ENCODE measurements at places on chromosomes 3 and 15.

DNA sequence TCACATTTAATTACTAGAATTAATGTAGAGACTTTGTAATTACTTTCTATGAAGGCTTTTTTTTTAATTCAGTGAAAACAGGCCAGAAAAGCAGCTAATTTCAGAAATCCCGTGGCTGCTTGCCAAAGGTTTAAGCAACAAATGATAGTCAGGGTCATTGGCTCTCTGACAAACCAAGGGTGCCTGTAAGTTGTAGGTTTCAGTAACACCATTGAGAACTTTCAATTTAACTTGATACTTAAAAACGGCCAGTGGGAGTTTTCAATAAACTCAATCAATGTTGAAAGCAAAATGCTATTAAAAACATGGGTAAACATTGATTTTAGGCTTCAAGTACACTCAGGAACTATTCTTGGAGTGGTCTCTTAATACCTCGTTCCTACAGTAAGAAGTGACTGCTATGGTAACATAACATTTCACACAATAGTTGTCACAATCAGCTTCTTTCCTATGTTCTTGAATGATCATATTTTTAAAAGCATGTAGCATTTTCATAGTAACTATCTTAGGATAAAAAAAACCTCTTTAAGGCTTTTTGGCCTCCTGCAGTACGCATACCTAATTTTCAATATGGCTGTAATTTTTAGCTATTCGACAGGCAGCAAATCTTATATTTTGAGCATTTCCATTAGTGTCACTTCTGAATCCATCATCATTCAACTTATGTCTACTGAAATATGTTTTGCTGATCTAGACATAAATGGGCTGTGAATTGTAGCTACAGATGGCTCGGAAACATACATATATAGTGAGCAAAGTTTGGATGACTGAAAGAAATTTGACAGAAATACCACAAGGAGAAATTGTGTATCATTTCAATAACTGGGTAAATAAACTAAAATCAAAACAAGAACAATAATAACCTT is 592.1 kb upstream of the GBE1 start:
- DNase-seq, result no peak

GRCh38 chr15:85711580-85712192 is 83.0 kb downstream of the KLHL25 start:
- DNase-seq, result peak; percentile 43

GRCh38 chr3:195210266-195210973 is 60.5 kb downstream of the XXYLT1 start:
- no peak for DNase-seq

DNA sequence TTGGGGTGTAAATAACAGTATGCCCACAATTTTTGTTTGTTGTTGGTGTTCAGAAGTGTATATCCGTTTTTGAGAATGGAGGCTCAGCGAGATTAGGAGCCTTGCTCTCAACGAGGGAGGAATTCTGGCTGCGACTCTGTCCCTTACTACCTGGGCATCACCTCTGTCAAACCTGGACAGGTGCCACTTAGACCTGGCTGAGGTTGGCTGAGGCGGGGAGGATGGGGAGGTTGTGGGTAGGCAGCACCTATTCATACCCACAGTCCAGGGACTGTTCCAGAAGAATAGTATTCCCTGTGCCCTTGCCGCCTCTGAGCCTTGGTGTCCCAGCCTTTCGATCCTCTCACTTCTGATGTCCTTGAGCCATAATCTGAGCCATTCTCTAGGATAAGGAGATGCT is 99.9 kb downstream of the LINGO1 start:
- no peak for DNase-seq

- DNase-seq, result no peak
Observed at GRCh38 chr15:99983171-99983885, 250.1 kb upstream of the LYSMD4 start.

DNA sequence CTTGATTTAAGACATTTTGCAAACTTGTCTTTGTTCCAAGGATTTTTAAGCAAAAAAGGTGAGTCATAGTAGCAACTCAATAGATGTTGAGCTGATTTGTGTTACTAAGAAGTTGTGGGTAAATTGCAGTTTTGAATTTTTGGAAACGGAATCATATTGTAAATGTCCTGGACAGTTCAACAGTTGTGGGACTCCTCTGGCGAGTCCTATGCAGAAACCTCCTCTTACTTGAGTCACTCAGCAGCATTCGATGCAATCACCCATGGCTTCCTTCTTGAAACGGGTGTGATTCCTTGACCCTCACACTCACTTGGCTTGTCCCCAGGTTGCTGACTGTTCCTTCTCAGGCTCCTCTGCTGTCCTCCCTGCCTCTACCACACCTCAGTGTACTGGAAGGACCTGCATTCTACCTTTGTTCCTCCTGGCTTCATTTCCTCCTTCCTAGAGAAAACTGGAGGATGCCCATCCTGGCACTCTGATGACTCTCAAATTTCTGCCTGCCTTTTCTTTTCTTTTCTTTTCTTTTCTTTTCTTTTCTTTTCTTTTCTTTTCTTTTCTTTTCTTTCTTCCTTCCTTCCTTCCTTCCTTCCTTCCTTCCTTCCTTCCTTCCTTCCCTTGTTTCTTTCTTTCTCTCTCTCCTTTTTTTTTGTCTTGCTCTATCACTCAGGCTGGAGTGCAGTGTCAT is 52.8 kb upstream of the DGKG start:
- no peak for DNase-seq

DNA sequence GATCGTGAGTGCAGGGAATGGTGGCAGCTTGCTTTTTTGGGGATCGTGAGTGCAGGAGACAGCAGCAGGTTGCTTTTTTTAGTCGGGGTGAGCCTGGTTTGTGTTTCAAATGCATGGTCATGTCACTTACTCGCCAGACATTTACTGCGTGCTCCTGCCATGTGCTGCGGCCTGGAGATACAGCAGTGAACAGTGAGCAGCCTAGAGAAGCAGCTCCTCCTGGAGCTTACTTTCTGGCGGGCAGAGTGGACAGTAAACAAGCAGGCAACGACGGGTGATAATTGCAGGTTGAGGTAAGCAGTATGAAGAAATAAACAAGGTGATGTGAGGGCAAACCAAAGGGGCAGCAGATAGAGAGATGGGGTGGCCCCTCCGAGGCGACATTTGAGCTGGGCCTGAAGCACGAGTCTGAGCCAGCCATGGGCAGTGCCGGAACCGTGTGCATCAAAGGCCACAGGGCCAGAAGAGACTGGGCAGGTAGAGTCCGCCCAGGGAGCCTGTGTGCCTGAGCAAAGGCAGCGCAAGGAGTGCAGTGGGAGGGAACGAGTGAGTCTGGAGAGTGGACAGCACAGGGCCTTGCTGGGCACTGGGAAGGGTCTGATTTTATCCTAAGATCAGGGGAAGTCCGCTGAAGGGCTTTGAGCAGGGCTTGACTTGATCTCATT is 57.3 kb upstream of the RASA2 start:
- DNase-seq, result no peak

- DNase-seq, result no peak
Observed at GRCh38 chr3:72411126-72411525, 437.1 kb downstream of the SHQ1 start.

DNA sequence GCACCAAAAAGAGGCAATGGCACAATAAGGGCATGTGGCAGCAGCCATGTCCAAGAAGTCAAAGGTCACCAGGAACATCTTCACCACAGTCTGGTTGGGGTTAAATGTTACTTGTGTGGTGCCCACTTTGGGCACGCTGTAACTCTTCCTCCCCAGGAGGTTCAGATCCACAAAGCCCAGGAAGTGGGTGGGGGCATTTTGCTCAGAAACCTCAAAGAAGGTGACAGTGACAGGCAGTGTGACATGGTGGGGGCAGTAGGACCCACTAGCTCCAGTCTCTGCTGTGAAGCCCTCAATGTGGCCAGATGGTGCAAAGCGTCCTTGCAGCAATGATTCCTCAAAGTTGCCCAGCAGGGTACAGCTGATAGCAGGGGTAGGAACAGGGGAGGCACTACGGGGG is 5.8 kb downstream of the ZNF80 start:
- DNase-seq, result peak; percentile 27

- no peak for DNase-seq
Observed at GRCh38 chr15:80482696-80483095, 78.5 kb downstream of the ARNT2 start.

GRCh38 chr15:85582131-85583079 is 202.0 kb downstream of the AKAP13 start:
- peak; percentile 46 for DNase-seq

- no peak for DNase-seq
Observed at GRCh38 chr3:65265511-65265910, 577.7 kb upstream of the ADAMTS9 start.

DNA sequence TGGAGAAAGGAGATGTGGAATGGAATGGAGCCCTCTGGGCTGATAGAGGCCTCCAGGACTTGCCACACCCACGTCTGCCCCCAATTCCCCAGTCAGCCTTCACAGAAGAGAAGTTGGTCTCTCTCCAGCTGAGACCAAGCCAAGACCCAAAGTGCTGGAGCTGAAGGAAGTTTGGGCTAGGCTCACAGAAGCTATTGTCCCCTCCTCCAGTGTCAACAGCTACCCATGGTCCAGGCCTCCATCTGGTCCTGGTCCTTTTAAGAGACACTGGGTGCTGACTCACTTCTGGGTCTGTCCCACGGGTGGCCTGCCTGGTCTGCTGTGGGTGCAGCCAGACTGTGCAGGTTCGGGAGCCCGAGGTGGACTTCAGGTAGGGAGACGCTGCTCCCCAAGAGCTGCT is 179.8 kb downstream of the APBA2 start:
- no peak for DNase-seq

GRCh38 chr3:43689766-43690399 is 855 bp upstream of the ABHD5 start:
- DNase-seq, result no peak

- DNase-seq, result no peak
Observed at GRCh38 chr3:53080612-53081205, 34.8 kb upstream of the SFMBT1 start.

GRCh38 chr3:69500604-69501003 is 114.7 kb upstream of the FRMD4B start:
- no peak for DNase-seq

DNA sequence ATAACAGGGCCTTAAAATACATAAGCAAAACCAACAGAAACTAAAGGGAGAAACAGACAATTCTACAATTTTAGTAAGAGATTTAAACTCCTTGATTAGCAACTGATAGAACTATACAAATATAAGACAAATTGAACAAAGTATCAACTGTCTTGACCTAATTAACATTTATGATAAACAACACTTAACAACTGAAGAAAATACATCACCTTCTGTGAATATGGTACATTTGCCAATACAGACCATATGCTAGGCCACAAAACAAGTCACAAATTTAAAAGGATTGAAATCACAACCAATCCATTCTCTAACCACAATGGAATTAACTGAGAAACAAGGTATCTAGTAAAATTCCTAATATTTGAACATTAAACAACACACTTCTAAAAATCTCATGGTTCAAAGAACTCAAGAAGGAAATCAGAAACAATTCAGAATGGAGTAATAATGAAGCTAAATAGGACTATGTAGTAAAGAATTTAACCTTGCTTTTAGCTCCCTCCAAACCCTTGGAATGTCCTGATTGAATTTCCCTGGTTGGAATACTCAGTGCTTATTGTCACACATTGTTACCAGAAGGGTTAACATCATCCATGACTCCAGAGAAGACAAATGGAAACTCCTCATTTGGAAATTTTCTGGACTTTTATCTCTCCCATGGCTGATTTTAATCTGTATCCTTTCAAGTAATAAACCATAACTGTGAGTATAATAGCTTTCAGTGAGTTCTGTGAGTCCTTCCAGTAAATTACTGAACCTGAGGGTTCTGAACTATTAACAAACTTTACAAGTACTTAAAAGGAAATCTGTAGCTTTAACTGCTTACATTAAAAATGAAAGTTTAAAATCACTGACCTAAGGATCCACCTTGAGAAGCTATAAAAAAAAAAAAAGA is 88.8 kb downstream of the DLG1 start:
- no peak for DNase-seq

DNA sequence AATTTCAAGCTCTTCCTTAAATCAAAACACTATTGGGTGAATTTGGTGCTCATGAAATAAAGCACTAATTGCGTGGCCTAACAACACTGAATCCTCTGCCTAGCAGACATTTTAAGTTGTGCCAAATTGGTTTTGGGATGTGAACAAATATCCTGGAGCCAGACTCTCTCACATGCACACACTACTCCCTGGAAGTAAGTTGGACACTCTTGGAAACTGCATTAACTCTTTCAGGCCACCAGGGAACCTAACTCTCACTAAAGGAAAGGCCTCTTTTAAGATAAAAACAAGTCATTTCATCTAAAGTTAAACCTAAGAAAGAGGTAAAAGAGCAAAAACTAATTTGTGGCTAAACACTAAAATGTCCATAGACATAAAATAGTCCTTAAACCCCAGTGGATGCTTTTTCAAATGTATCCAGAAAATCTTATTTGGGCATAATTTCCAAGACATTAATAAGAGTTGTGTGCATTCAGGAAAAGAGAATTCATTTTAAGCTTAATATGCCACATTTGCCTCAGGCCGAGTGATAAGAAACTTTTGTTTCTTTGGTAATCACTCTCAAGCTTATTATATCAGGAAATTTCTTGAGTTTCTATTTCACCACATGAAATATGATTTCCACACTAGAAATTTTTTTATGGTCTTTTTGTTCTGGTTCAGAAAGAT is 61.8 kb downstream of the ZBTB20 start:
- DNase-seq, result no peak

- DNase-seq, result no peak
Observed at GRCh38 chr3:183287301-183287971, 34.4 kb downstream of the B3GNT5 start.

- DNase-seq, result no peak
Observed at GRCh38 chr15:74297887-74298286, 61.8 kb downstream of the CCDC33 start.

DNA sequence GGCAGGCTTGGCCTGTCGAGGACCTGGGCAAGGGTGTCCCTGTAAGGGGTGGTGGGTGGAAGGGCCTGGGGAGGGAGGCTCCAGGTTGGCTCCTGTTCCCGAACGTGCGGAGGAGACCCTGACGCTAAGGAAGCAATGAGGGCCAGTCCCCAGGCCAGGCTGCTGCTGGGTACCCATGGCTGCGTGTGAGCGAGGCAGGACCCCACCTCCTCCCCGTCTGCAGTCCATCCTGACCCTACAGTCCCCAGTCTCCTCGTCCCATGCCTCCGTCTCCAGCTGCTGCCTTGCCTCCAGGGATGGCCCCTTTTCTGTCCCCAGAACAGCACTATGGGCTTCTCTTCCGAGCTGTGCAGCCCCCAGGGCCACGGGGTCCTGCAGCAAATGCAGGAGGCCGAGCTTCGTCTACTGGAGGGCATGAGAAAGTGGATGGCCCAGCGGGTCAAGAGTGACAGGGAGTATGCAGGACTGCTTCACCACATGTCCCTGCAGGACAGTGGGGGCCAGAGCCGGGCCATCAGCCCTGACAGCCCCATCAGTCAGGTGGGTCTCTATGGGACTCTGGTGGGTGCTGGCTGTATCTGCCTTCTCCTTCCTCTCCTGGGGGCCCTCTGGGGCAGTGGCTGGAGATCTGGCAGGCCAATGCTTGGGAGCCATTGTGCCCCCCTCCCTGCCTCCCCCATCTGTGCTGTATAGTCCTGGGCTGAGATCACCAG is 571 bp downstream of the FES start:
- no peak for DNase-seq

GRCh38 chr3:126133606-126134005 is 46.8 kb downstream of the ALDH1L1 start:
- DNase-seq, result peak; percentile 8

- no peak for DNase-seq
Observed at GRCh38 chr3:144018776-144019175, 47.2 kb downstream of the DIPK2A start.

- DNase-seq, result no peak
Observed at GRCh38 chr15:58900631-58901030, 32.8 kb downstream of the SLTM start.
